ENCODE measurements at places on chromosomes 4 and X.
A peak's percentile ranks its signal among the peaks of the same experiment; 100 is the strongest.

- no peak for DNase-seq
Measured at GRCh38 chr4:180423712-180424057, 1819.5 kb upstream of the TENM3 start.

DNA sequence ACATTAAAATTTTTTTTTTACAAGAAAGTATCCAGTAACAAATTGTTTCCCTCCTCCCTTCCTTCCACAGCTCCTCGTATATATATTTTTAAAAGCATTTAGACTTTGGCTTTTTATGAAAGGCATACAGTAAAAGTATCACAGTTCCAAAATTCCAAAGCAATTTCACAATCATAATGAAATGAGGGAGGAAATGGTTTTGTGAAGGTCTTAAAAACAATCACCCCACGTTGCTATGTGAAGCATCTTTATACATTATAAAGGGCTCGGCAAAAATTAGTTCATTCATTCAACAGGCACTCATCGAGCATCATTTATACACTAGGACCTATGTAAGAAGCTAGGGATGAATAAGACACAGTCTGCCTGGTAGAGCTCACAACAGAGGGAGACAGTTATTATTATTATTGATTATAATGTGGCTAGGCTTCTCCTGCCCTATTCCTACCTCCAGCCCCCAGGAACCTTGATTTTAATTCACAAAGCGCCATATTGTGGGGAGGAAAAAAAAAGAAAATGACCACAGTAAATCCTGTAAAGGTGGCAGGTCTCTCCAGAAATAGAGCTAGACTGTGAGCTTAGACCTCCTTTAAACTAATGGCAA, 239.9 kb downstream of the MAML3 start:
- DNase-seq = no peak

- DNase-seq = no peak
Measured at GRCh38 chr4:177320721-177321120, 11.0 kb downstream of the NEIL3 start.

GRCh38 chr4:26248647-26249046, 72.2 kb upstream of the RBPJ start:
- peak; percentile 66 for DNase-seq

DNA sequence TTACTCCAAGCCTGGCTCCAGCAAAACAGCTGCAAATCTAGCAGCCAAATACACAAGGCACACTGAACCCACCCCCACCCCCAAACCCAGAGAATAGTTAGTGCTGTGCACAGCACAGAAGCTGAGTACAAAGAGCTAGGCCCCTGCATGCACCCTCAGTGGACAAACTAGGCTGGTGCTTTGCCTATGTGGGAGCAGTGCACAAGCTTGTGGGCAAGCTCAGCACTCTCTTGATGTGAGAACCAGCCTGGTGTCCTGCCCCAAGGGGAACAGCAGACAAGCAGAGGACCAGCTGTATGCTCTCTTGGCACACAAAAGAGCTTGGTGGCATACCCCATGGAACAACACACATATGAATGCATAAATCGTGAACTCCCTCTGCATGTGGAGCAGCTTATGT, 81.7 kb downstream of the FAAH2 start:
- DNase-seq = no peak

DNA sequence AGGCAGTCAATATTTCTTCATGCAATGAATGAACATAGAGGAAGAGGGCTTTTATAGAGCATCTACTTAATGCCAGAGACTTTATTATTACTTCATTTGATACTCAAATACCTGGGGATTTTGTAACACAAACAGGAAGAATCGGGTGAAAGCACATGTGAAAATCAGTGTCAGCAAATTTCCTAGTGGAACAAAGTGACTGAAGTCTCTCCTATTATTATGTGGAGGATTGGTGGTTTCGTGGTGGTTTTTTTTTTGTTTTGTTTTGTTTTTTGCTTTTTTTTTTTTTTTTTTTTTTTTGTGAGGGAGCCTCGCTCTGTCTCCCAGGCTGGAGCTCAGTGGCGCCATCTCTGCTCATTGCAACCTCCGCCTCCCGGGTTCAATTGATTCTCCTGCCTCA, 207.0 kb downstream of the RRAGB start:
- no peak for DNase-seq

GRCh38 chrX:57156397-57157049, 19.3 kb upstream of the SPIN2A start:
- peak; percentile 5 for DNase-seq

DNA sequence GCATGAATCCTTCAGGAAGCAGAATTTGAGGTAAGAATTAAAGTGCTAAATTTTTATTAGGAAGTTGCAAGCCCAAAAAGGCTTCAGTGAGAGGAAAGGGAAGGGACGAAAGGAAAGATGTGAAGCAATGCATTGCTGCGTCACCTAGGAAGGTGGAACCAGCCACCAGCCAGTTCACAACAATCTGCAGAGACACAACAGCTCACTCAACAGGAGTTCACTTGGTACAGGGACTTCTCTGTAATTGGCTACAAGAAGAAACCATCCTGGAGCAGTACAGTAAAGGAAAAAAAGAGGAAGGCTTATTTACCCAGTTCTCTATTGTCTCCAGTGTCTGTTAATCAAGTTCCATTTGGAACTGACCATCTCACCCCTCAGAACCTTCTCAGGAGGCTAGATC, 157.6 kb downstream of the HNRNPD start:
- DNase-seq = no peak

- DNase-seq = no peak
Measured at GRCh38 chr4:7320206-7320797, 114.4 kb downstream of the PSAPL1 start.

- DNase-seq = no peak
Measured at GRCh38 chr4:84089652-84090437, 409.2 kb downstream of the NKX6-1 start.

- no peak for DNase-seq
Measured at GRCh38 chrX:30679369-30679768, 26.1 kb downstream of the GK start.
